ENCODE measurements at places on chromosomes 1 and 21.

DNA sequence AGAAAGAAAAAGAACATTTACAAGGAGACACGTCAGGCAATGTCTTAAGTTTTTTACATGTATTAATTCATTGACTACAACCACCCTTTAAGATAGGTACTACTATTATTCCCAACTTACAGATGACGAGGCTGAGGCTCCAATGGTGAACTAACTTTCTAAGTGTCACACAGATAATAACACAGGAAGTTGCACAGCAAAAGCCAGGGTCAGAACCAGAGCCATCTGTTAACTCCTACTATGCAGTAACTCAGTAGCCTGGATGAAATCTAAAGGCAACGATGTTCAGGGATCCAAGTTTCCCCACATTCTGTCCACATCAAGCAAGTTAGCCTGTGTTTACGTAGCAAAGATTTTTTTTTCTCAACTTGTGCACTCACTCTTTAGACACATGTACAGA lies 371.7 kb downstream of the PTPRC start:
- no peak for DNase-seq

GRCh38 chr1:6098303-6099215 lies 52.9 kb downstream of the KCNAB2 start:
- peak; percentile 76 for DNase-seq

DNA sequence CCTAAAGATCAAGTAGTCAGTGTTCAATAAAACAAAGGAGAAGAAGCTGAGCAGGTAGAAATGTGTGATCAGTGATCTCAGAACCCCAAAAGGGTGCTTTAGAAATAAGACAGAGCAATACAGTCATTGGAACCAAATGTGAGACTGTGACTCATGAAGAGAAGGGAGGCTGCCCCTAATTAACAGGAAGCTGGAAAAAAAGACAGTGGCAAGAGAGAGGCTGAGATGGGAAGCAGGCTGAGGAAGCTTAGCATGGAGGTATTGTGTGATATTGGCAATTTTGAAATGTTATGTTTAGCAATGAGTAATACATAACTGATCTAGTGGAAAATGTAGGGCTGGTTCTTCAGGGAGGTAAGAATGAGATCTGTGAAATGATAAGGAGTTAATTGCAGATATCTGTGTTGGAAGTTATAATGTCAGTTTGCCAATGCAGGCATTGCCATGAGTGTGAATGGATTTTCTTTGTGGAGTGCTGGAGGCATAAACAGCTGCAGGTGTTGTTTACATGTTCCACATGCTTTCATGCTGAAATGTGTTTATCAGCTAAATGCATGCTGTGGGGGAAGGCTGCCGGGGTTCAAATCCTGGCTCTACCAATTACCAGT lies 90.6 kb upstream of the CACNA1E start:
- DNase-seq = no peak

DNA sequence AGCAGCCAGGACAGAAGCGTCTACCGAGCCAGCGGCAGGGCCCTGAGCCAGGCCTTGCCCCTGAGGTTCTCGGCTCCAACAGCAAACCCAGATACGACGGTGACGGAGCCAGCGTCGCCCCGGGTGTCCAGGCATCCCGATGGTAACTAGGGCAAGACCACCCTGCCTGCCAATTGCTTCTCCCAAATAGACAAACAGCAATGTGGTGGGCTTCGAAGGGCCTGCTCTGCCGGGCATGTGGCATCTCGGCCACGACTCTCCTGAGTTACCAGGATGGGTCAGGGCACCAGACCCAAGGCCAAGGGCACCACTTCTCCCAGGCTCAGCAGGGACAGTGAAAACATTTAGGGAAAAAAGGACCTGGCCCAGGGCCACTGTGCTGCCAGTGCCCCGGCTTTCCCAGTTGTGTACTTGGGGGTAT lies 3.2 kb upstream of the ACTRT2 start:
- no peak for DNase-seq

- DNase-seq = no peak
These were observed 137.7 kb downstream of the NAV1 start for GRCh38 chr1:201676641-201677040.

GRCh38 chr1:68624233-68624632 lies 127.4 kb upstream of the DEPDC1 start:
- no peak for DNase-seq

DNA sequence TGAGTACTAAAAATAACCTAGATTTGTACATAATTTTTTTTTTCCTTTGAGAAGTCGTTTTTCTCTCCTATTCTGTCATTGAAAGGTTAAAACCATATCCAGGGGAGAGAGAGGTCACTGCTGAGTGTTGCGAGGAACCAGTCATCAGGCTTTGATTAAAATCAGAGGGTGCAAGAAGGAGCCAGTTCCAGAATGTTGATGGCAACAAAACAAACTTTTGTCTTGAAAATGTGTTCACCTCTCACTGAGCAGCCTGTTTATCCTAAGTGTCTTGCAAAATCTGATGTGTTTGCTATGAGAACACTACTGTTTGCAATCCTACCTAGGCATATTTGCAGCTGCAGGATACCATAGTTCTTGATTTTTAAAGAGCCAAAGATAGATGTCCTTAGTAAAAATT lies 25.9 kb downstream of the PTGFR start:
- no peak for DNase-seq

DNA sequence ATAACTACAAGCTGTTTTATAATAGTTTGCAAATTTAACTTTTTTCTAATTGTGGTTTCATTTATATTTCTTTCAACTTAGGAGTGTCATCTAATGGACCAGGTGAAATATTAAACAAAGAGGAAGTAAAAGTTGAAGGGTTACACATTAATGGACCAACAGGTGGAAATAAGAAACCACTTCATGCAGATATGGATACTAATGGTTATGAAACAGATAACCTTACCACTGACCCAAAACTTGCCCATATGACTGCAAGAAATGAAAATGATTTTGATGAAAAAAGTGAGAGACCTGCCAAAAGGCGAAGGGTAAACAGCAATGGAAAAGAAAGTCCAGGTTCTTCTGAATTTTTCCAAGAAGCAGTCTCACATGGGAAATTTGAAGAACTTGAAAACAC lies 59.7 kb downstream of the MIER1 start:
- DNase-seq = no peak

DNA sequence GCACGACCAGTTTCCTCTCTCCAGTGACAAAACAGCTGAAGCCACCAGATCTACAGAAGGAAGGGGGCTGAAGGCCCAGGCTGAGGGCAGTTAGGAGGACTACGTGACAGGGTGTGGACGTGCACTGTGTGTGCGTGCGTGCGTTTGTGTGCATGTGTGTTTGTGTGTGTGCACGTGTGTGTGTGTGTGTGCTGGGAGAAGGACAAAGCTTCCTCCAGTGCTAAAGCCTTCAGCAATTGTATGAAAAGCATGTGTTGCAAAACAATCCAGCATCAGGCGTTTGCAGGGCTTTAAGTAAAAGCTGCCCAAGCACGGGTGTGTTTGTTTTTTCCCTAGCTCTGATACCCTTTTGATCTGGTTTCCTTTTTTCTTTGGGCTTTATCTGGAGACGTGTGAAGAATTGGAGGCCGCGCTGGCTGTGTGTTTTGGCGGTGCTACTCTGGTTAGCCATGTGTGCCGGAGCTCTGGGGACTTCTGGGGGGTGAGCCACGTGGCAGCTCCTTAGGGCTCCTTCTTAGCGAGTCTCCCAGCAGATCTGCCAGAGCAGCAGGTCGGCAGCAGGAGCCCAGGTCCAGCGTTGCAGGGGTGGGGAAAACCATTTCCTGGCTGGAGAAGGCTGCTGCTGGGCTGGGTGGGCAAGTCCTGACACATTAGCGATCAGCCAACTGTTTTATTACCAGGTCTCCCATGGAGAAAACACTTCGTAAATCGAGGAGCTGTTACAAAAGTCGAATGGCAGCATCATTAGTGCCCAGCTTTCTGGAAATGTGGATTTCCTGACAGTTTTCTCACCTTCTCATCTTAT lies 73.4 kb downstream of the UCK2 start:
- no peak for DNase-seq

GRCh38 chr21:35366394-35367080 lies 317.4 kb upstream of the RUNX1 start:
- DNase-seq = peak; percentile 75

GRCh38 chr1:14913482-14914177 lies 239.9 kb upstream of the TMEM51 start:
- DNase-seq = no peak

DNA sequence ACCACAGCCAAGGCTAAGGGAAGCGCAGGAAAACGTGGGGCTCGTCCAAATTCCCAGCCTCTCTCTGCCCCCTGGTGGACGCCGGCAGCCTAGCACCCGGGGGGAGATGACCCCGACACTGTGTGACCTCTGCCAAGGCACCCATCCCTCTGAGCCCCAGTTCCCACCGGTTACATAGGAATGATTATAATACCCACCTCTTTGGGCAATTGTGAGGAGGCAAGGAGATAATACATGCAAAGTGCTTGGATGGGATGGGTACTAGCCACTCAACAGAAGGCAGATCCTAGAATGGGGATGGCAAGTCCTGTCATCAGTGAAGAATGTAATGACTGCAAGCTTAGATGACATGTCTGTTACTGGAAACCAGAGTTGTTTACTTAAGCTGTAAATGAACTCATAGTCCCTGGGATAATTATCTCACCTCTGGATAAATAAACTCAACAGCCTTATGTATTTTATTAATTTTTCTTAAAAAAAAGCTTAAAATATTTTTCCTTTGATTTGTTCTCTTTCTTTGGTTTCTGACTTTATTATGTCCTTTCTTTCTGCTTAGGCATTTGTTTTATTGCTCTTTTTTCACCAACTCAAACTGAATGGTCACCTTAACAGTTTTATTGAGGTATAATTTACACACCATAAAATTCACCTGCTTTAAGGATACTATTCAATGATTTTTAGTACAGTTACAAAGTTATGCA lies 11.3 kb upstream of the BMP8B start:
- peak; percentile 47 for DNase-seq

DNA sequence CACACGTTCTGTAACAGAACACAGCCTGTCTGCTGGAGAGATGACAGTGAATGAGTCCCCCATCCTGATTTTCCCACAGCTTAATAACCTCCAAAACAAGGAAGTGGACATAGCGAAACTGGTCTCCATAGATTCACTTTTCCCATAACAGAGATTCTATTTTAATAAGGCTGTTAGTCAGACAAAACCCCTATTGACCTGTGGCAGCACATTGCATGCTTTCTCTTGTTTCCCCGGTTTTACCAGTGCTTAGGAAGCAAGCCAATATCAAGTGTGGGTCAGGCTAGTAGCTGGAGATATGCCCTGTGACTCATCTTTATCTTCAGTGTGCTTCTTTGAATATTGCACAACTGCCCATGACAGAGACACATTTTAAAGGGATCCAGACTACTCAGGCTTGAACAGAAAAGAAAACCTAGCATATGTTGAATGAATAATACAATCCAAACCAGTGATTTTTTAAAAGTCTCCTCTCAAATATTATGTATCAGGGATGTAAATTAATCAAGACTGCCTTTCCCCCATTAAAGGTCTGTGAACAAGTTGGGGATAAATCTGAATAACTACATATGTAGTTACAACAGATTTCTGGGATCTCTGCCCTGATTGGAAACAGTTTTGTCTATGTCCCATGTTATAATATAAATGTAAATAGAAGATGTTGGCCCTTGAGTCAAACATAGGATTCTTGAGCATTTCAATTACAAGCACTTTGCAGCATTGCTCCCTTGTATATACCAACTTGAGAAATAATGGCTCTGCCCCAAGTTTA lies 11.9 kb upstream of the CLDN8 start:
- DNase-seq = peak; percentile 54

DNA sequence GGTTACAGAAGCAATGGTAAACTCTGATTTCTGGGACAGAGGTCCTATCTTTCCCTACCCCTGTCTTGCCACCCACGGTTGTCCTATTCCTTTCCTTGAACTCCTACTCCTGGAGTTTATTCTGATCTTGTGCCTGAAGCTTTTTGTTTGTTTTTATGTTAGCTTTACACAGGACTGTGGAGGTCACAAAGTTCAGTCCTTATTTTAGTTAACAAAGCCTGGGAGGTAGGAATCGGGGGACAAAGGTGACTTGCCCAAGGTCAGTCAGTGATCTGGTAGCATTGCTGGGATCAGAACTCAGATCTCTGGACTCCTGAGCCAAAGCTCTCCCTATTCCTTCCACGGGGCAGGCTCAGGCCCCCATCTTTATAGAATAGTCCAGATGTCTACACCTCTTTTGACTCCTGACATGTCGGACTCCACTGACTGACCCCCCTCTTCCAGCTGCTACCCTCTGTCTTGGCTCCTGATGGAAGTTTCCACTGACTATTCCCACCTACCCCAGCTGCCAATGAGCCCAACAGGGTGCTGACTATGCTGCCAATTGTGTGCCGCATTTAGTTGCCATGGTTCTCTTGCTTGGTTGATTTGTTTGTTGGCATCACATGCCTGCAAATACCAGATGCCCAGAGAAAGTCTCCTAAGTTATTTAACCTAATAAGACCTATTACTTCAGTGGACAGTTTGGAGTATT lies 9.9 kb downstream of the F5 start:
- DNase-seq = no peak

GRCh38 chr1:207695891-207696290 lies 51.0 kb downstream of the CR1L start:
- no peak for DNase-seq

- no peak for DNase-seq
These were observed 72.9 kb upstream of the CDC42BPA start for GRCh38 chr1:227391211-227391610.

DNA sequence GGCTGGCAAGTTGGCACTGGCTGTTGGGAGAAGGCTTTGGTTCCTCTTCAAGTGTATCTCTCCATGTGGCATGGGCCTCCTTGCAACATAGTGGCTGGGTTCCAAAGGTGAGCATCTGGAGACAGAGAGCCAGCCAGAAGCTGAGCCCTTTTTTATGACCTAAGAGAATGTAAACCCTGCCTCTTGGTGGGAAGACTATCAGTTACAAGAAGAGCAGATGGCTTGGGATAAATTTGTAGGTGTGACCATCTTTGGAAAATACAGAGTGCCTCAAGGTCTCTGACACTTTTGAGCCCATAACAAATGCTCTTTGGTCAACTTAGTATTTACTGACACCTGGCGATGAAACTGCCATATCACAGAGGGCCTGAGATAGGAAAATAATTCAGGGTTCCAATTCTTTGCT lies 31.4 kb upstream of the PRELP start:
- no peak for DNase-seq

GRCh38 chr1:197843401-197843800 lies 59.0 kb upstream of the C1orf53 start:
- no peak for DNase-seq

- DNase-seq = no peak
These were observed 31.4 kb upstream of the CLSTN1 start for GRCh38 chr1:9855186-9855585.

GRCh38 chr1:173421286-173421685 lies 55.8 kb upstream of the PRDX6 start:
- no peak for DNase-seq

GRCh38 chr1:226268421-226269124 lies 40.4 kb downstream of the LIN9 start:
- DNase-seq = peak; percentile 11

DNA sequence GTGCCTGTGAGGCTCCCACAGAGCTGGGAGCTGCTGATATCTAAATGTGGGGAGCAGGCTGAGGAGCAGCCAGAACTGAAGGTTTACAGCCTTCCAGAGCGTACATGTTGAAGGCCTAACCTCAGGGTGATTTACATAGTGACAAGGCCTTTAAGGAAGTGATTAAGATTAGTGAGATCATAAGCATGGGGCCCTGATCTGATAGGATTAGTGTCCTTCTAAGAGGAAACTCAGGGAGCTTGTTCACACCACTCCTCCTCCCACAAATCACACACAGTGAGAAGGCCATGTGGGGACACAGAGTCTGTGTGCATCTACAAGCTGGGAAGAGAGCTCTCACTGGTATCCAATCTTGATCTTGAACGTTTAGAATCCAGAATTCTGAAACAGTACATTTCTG lies 92.3 kb upstream of the NBPF6 start:
- no peak for DNase-seq

GRCh38 chr1:15424981-15425380 lies 13.3 kb upstream of the CTRC start:
- DNase-seq = no peak
